ENCODE measurements at places on chromosomes 5 and 9.

DNA sequence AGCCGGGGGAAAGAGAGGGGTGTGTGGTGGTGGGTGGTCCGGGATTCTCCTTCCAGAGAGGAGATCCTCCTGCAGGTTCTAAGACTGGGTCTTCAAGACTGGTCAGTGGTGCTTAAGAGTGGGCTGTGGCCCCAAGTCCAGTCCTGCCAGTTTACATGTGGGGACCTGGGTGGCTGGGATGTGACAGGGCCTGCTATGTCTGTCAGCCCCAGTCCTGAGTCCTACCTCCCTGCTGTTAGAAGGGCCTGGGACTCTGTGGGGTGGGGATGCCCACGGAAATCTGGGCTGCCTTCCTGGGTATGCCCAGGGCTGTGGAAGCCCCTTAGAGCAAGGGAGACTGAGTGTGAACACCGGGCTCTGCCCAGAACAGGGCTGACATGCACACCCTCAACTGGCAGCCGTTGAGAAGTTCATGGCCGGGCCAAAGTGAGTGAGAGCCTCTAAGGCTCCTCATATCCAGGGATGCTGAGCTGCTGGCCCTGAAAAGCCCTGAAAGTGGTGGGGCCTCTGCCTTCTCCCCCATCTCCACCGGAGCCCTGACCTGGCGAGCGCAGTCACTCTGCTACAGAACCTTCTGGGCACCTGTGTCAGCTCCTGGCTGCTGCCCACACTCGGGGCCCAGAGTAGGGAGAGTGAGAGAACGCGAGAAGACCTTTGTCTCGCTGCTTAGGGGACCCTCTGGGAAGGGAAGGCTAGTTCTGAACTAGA, 1.7 kb downstream of the PHF2 start:
- no peak for DNase-seq

GRCh38 chr5:149387982-149388381, 8.9 kb upstream of the IL17B start:
- DNase-seq: no peak

DNA sequence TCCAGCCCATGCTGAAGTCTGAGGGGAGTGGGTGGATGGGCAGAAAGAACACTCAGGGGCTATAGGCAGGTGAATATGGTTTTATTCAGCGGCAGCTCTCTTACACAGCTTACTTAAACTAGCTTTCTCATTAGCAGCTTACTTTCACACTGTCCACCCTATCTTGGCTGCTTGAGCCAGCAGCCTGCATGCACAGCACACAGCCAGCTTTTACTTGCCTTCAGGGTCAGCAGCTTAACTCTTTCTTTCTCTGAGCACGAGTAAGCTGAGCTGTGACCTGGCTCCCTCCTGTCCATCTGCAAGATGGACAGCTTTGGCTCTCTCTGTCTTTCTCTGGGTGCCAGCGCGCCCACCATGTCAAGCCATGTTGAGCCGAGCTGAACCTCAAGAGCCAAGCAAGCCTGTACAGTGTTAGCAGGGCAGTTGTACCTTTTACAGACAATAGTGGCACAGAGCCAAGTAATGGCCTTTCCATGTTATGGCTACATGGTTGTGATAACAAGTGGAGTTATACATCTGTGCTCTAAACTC, 1054.9 kb downstream of the PTPRD start:
- DNase-seq: no peak

GRCh38 chr5:87705876-87706275, 293.1 kb upstream of the CCNH start:
- DNase-seq: no peak

GRCh38 chr9:136604823-136605525, 57.7 kb upstream of the EGFL7 start:
- DNase-seq: no peak

- no peak for DNase-seq
Observed at GRCh38 chr5:53288511-53288910, 179.0 kb upstream of the MOCS2 start.

- DNase-seq: no peak
Observed at GRCh38 chr9:11318946-11319345, 706.1 kb upstream of the PTPRD start.

GRCh38 chr9:18676525-18676924, 202.6 kb downstream of the ADAMTSL1 start:
- no peak for DNase-seq

DNA sequence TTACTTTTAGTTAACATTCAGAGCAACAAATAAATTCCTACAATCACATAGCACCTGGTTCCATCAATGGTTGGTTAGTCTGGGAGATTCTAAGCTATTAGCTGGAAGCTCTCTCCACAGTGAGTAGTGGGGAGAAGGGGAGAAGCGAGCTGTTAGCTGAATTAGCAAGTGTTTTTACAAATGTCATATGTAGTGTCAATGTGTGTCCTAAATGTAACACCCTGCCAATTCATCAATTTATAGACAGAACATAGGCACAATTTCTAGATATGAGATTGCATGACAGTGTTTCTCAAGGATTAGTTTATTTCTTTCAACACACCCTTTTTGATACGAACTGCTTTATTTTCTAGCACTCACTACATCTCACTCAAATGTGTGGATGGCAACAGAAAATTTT, 349.0 kb downstream of the PDE4D start:
- no peak for DNase-seq

DNA sequence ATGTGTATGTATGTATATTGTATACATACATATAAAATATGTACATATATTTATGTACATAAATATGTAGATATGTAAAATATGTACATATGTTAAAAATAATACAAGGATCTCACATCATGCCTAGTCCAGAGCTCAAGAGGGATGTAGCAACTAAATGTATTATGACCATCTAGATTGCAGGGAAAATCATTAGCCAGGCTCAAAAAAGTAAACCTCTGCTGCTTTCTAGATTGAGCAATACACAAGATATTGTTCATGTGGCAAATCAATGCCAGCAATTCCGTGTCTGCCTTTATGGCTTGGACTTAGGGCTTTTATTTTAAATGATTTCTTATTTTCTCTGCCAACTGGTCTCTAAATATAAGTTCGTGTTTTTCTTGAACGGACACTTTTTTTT, 65.2 kb downstream of the RAI14 start:
- DNase-seq: no peak

- DNase-seq: no peak
Observed at GRCh38 chr5:110439296-110439695, 287.2 kb downstream of the TMEM232 start.

- DNase-seq: no peak
Observed at GRCh38 chr5:159928122-159928909, 12.0 kb downstream of the ADRA1B start.

GRCh38 chr9:110599468-110599867, 19.9 kb upstream of the SVEP1 start:
- DNase-seq: no peak

GRCh38 chr9:35882263-35882848, 12.2 kb upstream of the OR13J1 start:
- peak; percentile 74 for DNase-seq

- DNase-seq: no peak
Observed at GRCh38 chr5:143040622-143041021, 270.4 kb downstream of the ARHGAP26 start.

GRCh38 chr5:17434982-17435381, 63.0 kb upstream of the TAF11L2 start:
- DNase-seq: no peak

- no peak for DNase-seq
Observed at GRCh38 chr5:157067005-157067404, 8.1 kb upstream of the HAVCR1 start.

- DNase-seq: no peak
Observed at GRCh38 chr5:124061663-124062062, 549.7 kb downstream of the CSNK1G3 start.

DNA sequence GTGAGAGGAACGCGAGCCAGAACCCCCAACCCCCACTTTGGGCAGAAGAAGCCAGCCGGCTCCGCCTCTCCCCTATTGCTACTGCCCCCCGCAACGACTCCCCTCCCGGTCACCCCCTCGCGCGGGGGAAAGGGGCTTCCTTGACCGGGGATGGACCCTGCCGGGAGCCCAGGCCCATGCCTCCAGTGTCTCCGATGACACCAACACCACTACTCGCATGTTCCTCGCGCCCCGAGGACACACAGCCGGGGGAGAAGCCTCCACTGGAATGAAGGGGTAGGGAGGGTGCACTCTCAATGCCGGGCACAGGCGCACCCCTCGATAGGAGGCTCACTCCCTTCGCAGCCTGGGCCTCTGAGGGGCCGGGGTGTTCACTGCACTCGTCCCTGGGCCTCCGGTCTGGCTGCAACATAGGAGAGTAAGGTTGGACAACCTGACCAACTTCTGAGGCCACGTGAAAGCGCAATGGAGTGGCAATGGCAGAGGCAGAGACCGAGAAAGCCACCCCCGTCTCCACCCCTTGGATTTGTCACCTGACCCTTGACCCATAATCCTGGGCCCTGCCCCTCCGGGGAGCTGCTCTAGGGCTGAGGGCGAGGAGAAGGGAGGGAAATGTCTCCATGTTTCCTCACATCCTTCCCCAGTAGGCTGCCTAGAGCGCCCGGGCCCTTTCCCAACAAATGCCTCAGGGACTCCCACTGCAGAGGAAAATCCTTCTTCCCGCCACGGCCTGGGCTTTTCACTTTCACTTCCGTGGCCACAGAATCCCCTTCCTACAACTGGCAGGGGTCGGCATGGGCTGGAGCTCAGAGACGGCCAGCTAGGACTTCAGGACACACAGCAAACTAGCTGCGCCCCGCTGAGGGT, 1.1 kb upstream of the CNTFR start:
- DNase-seq: no peak

GRCh38 chr5:171848486-171848885, 62.9 kb downstream of the SMIM23 start:
- DNase-seq: no peak

- DNase-seq: peak; percentile 52
Observed at GRCh38 chr9:89153232-89154017, 25.2 kb downstream of the SHC3 start.

DNA sequence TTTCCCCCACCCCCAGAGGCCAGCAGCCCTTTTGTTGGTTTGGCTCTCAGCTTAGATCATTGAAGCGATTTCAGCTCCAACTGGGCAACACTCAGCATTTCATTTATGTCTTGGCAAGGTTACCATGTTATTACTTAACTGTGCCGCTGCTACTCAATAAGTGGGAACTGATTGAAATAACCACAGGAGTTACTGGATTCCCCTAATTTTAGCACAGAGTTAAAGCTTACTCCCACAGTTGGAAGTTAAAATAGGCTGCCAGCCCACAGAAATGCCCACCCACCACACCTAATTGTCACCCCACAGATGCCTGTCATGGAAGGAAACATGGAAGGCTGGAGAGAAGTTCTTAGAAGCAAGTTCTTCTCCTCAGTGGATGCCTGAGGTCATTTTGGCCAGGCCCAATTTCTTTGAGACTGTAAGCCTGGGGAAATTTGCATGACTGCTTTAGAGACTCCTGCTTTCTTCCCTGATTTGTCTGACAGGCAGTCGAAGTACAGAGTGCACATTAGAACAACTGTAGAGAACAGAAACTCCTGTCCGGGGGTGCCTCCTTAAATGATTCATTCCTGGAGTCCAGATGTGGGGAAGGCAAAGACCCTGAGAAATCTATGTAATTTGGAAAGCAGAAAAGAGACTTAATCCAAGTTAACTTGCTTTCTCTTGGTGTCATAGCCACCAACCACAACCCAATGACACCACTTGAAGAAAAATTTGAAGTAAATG, 370.0 kb downstream of the ZSWIM6 start:
- no peak for DNase-seq

- DNase-seq: no peak
Observed at GRCh38 chr5:61477788-61478187, 145.7 kb downstream of the ZSWIM6 start.

DNA sequence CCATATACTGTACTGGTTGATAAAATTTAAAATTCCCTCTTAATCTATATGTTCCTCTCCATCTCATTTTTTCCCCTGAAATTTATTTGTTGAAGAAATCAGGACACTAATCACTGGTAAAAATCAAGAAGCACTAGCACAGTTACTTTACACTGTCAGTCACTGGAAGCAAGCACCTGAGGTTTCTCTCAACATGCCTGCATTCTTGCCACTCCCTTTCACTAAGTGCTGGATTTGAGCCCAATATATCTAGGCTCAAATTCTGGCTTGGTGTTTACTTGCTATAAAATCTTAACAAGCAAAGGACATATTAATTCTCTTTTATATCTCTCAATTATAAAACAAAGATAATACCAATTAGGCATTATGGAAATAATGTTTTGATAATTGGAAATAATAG, 58.6 kb downstream of the DIAPH1 start:
- no peak for DNase-seq

GRCh38 chr5:124103671-124104070, 591.7 kb downstream of the CSNK1G3 start:
- DNase-seq: no peak

GRCh38 chr5:62576570-62577170, 1.9 kb upstream of the LRRC70 start:
- DNase-seq: peak; percentile 47

GRCh38 chr9:87382900-87383299, 114.8 kb upstream of the DAPK1 start:
- no peak for DNase-seq
